CD8-positive, alpha-beta T cell (primary cell): ENCODE measurements at places on chromosomes 4 and X. TPM values are rescaled to one million over a fixed set of nuclear protein-coding genes. Genes with fewer than 3 reads are reported as not detected.

Gene CNKSR2
- total RNA-seq, result 11.7 TPM

Gene MFSD8
- total RNA-seq, result 27.1 TPM

Gene PCDH18
- total RNA-seq, result not detected

Gene ARMCX6
- total RNA-seq, result 45.6 TPM

DNA sequence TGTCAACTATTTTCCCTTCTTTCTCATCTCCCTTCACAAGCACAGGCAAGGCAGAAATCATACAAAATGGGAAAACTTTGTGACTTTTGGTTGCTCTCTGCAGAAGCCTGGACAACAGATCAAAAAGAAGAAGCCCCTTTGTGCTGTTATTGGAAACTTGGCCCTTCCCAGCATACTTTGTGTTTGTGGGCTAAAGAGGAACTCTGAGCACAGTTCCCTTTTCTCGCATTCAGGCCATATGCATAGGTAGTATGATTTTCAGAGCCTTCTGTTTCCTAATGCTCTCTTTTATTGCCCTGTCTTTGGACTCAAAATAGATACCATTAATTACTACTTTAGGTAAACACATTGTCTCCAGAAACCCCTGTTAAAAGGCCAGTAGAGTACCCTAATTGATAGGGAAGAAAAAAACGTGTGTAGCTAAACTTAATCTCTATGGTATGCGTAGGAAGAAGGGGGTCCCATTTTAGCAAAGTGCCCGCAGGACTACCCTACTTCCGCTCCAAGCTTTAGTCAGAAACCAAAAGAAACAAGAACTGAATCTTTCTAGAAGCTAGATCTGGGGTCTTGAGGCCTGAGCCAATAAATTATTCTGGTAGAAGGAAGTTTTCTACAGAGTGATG lies 26.6 kb downstream of the VSIG4 start:
- no peak for DNase-seq

GRCh38 chr4:153497091-153497531 lies 31.0 kb downstream of the TMEM131L start:
- DNase-seq, result peak; percentile 66

- no peak for DNase-seq
These were observed 99.5 kb upstream of the PCDH7 start for GRCh38 chr4:30620711-30621110.

DNA sequence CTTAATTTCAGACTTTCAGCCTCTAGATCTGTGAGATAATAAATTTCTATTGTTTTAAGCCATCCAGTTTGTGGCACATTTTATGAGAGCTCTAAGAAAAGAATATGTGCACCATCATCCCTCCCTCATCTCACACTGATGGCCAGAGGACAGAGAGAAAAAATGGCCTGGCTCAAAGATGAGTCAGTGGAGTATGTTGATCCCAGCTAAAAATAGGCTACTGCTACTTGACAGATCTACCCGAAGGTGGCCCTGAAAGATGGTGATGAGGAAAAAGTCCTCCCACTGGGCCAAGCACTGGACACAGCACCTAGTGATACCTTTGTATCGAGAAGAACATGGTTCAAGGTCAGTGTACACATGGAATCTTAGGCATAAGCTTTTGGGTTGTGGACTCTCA lies 38.2 kb upstream of the DCTD start:
- DNase-seq, result no peak

DNA sequence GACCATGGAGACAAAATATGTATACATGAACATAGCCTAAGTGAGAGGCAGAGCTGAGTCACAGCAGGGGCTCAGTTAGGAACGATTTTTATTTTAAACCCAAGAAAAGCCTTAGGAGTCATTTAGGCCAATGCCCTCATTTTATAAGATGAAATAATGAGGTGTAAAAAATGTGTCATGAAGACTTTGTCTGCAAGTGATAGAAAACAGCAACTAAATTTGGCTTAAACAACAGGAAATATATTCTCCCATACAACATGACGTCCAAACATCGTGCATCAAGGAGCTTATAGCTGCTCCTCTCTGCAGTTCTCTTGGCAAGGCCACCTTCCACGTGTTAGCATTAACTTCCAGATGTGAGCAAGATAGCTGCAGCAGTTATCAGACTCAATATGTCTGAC lies 16.8 kb downstream of the SCFD2 start:
- no peak for DNase-seq

- DNase-seq, result no peak
These were observed 45.0 kb downstream of the CRLF2 start for GRCh38 chrX:1167466-1167865.

DNA sequence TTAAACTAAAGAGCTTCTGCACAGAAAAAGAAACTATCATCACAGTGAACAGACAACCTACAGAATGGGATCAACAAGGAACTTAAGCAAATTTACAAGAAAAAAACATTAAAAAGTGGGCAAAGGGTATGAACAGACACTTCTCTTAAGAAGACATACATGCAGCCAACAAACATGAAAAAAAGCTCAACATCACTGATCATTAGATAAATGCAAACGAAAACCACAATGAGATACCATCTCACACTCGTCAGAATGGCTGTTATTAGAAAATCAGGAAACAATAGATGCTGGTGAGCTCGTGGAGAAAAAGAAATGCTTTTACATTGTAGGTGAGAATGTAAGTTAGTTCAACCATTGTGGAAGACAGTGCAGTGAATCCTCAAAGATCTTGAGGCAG lies 27.8 kb downstream of the PAPSS1 start:
- DNase-seq, result no peak

- no peak for DNase-seq
These were observed 490.4 kb upstream of the ZFP42 start for GRCh38 chr4:187504974-187505797.
